Activated CD4-positive, alpha-beta T cell treated with anti-CD3 and anti-CD28 coated beads, Interleukin-2, amount 10 ng/mL, durations not matched to agents 7 days and 5 days (primary cell): ENCODE measurements at places on chromosomes 13 and 19.

DNA sequence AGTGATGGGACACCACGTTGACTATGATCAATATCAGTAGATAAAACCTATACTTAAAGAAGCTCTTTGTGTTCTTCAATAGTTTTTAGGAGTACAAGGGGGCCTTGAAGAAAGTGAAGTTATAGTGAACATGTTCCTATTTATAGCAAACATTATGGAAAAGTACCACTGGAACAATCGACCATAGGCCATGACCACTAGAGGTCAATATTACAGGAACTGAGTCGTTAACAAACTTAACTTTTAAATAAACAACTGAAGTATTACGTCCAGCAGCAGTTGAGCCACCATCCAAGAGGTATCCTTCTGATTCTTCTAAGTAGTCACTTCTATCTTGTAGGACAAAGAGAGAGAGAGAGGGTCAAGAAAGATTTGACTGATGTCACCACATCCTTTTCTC, 391.0 kb upstream of the SLITRK5 start:
- no peak for DNase-seq

DNA sequence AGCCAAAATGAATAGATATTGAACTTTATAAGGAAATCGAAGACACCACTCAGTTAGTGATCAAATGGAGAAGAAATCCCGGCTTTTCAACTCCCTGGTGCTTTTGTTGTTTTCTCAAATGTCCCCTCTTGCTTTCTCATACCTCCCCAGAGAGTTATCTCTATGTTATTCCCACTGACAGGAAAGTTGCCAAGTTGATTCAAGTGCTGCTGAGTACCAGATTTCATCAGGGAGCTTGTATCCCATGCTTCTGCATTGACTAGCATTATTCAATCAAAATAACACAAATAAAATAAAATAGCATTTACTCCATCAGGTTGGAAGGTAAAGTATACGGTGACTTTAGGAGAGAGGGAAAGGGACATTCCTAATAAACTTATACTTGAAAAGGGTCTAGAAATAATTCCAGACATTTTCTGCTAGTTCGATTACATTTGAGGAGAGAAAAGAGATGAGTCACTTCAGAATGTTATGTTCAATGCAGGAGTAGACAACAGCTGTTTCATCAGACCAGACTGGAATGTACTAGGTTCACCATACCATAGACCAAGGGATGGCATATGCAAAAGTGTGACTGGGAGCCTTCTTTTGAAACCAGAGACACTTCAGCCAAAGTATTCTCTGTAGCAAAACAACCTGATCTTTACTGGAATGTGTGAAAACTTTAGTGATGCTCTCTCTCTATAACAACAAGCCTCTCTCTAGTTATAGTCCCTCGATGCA, 397.8 kb downstream of the FGF14 start:
- no peak for DNase-seq

DNA sequence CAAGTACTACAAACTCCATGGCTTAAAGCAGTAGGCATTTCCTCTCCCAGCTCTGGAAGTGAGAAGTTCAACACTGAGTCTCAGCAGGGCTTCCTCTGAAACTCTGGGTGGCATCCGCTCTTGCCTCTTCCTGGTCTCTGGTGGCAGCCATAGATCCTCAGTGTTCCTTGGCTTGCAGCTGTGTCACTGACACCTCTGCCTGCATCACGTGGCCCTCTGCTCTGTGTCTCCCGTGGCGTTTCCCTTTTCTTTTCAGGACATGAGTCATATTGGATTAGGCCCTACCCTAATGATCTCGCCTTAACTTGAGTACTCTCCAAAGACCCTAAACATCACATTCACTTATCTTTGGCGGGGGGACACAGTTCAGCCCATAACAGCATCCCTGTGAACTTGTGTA, 466.7 kb downstream of the MYO16 start:
- no peak for DNase-seq

GRCh38 chr13:112638157-112638750, 50.3 kb upstream of the TUBGCP3 start:
- peak; percentile 24 for DNase-seq

DNA sequence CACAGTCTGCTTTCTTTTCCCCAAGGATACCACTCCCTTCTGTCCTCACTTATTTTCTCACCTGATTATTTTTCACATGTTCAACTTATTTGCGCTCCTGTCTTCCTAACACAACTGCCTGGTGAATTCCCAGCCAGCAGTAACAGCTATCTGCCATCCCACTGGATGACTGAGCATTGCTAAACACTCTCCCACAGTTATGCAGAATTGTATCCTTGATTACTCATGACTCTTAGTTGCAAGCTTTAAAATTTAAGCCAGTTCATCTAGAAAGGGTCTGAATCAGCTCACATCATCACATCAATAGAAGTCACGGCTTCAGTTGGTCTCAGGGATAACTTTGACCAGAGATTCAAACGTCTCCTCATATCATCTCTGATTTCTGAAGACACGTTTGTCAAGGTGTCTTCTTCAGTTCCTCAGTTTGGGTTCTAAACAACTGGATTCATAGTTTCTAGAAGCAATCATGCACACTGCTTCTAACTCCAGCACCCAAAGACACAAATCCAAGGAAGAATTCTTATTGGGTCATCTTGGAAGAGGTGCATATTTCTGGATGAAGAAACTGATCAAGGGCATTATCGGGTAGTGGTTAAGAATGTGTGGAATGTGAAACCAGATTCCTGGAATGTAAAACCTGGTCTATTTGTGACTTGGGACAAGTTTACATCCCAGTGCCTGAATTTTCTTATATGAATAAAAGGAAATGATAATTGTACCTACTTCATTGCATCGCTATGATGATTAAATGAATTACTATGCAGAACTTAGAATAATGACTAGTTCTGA, 13.9 kb upstream of the DACH1 start:
- DNase-seq, result no peak

GRCh38 chr13:94063848-94064247, 415.6 kb downstream of the DCT start:
- DNase-seq, result no peak

GRCh38 chr13:33711436-33711835, 106.5 kb upstream of the RFC3 start:
- no peak for DNase-seq

GRCh38 chr13:50198508-50198907, 183.3 kb downstream of the KCNRG start:
- no peak for DNase-seq

DNA sequence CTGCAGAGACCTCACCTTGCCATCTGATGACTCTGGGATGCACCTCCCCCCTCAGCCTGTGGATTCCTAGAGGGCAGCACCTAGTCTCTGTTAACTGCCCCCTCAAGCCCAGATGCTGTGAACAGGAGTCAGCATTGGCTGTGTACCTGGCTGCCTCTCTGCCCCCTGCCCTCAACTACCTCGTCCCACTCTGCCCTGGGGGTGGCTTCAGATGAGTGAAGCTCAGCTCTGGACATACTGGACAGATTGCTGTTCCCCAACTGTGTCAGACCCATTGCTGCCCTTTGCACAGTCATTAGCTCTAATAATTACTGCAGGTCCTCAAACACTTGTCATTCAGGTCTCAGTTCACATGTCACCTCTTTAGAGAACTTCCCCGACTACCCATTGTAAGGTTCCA, 182.1 kb upstream of the TSHZ3 start:
- DNase-seq, result no peak

GRCh38 chr13:101144808-101145419, 271.4 kb downstream of the NALCN start:
- DNase-seq, result peak; percentile 53

DNA sequence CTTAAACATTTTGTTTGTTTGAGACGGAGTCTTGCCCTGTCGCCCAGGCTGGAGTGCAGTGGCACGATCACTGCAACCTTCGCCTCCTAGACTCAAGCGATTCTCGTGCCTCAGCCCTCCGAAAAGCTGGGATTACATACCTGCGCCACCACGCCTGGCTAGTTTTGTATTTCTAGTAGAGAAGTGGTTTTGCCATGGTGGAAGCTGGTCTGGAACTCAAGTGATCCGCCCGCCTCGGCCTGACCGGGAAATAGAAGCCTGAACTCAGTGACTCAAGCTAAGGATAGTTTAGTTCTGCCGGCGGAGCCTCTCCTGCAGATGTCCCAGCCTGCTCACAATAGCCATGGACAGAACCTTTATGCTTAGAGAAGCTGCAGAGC, 53.0 kb upstream of the ZNF254 start:
- DNase-seq, result peak; percentile 38

DNA sequence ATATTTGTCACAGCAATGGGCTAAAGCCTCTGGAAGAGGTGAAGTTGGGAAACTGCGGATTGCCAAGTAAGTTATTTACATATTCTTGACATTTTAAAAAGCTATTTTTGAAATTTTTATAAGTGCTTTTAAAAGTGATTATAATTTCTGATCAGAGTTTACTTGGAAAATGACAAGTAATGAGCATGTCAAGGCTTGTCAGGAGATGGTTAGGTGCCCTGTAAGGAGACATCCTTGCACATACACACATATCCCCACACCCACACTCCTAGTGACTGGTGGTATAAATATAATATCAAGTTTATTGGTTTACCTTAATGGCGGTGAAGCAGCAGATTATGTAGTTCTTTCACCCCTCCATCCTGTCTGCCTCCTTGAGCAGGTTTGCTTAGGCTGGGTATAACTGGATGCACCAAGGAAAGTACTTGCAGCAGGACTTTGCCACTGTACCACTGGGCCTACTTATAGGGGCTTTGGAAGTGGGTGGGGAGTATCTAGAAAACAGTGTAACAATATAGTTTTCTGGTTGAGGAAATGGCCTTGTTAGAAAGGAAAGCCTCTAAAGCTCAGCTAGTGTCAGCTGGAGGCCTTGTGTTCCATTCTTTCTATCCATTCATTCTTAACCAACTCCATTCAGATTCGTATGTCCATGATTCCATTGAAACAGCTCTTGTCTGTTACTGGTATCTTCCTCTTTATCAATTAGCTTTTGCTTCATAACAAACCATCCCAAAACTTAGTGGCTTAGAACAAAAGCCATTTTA, 16.6 kb downstream of the GTF2F2 start:
- no peak for DNase-seq

- DNase-seq, result no peak
Measured at GRCh38 chr13:32042551-32042950, 11.0 kb downstream of the FRY start.

- DNase-seq, result no peak
Measured at GRCh38 chr13:71214821-71215220, 652.2 kb downstream of the DACH1 start.

DNA sequence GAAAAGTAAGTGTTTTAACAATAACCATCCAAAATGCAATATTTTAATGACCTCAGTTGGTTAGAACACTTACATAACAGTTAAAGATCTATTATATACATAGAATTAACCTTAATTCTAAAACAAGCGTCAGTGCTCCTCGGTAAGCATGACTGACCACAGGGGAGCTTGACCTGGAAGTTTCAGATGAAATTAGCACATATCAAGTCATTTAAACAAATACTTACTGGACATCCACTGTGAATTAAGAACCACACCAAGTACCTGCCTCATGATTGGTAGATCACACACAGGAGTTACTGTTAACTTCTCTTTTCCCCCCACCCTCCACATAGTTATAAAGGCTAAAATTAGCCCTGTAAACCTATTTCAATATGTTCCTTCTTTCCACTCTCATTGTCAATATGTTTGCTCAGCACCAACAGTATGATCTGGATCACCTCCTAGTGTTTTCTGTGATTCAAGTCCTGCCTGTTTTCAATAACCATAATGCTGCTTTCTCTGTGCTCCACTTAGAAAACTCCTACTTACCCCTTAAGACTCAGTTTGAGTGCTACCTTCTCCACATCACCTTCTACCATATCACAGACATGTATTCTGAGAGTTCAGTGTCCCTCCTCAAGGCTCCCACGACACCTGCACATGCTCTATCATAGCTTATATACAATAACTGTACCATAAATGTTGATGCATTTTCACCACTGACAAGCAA, 209.0 kb downstream of the VWA8 start:
- no peak for DNase-seq

- DNase-seq, result no peak
Measured at GRCh38 chr13:77733674-77734073, 36.2 kb downstream of the SLAIN1 start.

GRCh38 chr13:43730642-43731041, 56.1 kb downstream of the ENOX1 start:
- no peak for DNase-seq

DNA sequence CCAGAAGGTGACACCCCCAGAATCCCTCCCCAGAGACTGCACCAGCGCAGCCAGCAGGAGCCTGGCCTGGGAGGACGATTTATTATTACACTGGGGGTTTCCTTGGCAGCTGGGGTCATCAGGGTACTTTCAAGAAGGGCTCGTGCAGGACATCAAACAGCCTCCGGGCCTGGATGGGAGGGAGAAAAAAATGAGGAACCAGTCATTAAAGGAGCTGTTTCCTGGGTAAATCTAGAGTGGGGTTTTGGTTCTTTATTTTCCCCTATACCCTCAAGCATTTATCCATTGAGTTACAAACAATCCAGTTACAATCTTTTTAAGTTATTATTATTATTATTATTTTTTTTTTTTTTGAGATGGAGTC, 3.1 kb downstream of the POLR1G start:
- no peak for DNase-seq

DNA sequence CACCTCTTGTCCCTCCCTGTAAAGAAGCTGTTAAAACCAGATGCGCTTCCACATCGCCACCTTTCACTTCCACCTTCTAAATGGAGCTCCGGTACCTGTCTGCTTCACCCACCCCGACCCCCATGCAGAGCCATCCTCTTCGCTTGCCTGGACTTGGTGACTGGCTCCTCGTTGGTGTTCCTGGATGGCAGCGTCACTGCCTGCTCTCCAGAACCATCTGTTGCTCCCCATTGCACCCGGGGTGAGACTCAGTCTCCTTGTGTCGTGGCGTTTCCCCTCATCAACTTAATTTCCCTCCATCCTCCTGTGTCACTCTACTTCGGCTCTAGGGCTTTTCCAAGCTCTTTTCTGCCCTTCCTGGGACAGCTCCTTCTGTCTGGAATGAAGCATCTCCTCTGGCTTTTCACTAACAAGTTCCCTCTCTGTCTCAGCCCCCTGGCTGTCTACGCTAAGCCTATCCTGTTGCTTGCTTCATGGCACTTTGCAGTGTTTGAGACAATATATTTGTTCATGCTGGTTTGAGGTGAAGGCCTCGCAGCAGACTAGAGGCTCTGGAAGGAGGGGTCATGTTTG, 10.3 kb downstream of the CEBPG start:
- no peak for DNase-seq

- no peak for DNase-seq
Measured at GRCh38 chr13:51829568-51829899, 15.4 kb downstream of the TMEM272 start.
